Inflammatory macrophage treated with lipopolysaccharide for 1 hour (primary cell): ENCODE measurements at places on chromosomes 12 and 14.
A peak's percentile ranks its signal among the peaks of the same experiment; 100 is the strongest.

- DNase-seq = no peak
Observed at GRCh38 chr12:16636435-16637055, 30.6 kb upstream of the LMO3 start.

DNA sequence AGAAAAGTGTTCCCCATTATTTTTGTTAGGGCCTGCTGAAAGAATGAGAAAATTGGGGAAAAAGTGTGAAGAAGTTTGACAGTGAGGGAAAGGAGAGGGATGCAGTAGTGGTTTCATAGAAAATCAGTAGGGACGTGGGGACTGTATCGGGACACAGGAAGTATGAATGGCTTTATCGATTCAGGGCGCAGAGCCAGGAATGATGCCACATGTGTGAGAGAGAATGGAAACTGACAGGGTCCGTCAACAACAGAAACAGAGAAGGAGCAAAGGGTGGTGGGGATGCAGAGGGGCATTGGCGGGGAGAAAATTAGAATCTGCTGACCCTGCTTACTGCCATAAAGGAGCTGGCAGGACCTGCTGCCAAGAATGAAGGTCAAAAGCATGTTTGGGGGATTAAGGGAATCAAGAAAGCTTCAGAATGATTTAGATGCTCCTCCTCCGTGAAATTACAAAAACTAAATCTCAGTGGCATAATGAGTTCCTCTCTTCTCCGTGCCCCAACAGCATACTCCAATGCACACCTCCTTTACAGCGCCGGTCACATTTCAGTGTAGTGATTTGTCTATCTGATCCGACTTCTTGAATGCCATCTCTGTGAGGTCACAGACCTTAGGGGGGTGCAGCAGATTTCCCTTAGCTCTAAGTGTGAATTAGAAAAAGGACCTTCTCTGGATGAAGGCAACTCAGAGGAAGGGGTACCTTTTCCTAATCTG lies 92.6 kb downstream of the EMP1 start:
- no peak for DNase-seq

DNA sequence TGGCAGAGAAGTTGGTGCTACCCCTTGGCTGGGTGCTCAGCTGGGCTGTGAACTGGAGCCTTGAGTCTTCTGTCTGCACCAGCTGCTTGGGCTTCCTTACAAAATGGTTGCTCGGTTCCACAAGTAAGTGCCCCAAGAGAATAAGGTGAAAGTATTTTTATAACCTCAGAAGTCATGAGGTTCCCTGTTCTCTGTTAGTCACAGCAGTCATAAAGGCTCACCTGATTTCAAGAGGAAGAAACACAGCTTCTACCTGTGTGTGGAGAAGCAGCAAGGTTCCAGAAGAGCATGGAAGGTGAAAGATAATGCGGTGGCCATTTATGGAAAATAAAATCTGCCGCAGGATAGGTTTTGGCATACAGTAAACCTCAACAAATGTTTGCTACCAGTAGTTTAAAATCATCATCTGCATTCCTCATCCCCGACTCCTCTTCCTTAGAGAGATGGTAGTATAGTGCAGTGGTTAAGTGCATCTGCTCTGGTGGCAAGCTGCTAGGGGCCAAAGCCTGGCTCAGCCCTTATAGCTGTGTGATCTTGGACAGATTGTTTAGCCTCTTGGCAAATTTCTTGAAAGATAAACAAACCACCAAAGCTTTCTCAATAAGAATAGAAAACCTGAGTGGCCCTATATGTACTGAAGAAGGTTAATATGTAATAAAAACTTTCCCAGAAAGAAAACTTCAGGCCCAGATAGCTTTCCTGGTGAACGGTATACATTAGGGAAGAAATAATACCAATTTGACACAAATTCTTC lies 32.4 kb downstream of the TPCN1 start:
- DNase-seq = no peak

GRCh38 chr12:44874981-44875416 lies 1.1 kb downstream of the NELL2 start:
- DNase-seq = no peak

GRCh38 chr12:129635021-129635685 lies 268.7 kb downstream of the TMEM132D start:
- no peak for DNase-seq

- DNase-seq = no peak
Observed at GRCh38 chr12:126688556-126688955, 1578.4 kb upstream of the TMEM132C start.

DNA sequence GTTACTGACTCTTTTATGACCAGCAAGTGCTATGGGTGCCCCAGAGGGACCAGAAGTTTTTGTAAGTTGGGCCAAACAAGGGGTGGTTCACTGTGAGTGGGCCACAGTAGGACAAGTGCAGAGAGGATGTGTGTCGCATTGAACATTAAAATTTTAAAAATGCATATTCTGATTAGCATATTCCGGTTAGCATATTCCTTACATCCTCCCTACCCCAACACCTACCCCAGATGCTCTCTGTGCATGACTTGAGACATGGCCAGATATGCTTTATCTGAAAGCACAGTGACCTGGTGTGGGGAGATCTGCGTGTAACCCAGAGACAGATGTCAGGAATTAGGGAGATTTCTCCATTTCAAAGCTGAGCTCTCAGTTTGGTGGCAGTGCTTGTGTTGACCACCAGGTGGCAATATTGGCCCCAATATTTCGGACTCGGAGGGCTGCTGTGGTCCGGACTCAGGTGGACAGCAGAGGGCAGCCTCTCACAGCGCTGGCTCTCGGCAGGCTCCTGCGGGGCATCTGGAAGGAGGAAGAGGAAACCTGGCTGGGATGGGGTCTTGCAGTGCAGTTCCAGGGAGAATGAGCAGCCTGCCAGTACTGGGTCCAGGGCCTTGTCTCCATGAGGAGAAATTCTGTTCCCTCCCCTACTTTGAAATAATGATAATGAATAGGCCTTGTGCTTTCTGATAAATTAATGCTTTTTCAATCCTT lies 1.6 kb upstream of the CEBPE start:
- peak; percentile 96 for DNase-seq

GRCh38 chr12:95202691-95203486 lies 14.4 kb downstream of the FGD6 start:
- peak; percentile 20 for DNase-seq

- DNase-seq = no peak
Observed at GRCh38 chr12:63804746-63805145, 25.0 kb downstream of the RXYLT1 start.

GRCh38 chr14:103142721-103143302 lies 19.6 kb downstream of the TNFAIP2 start:
- no peak for DNase-seq

- no peak for DNase-seq
Observed at GRCh38 chr14:67410313-67410712, 1.7 kb downstream of the PLEK2 start.

GRCh38 chr12:66044731-66045130 lies 85.8 kb downstream of the LLPH start:
- no peak for DNase-seq

DNA sequence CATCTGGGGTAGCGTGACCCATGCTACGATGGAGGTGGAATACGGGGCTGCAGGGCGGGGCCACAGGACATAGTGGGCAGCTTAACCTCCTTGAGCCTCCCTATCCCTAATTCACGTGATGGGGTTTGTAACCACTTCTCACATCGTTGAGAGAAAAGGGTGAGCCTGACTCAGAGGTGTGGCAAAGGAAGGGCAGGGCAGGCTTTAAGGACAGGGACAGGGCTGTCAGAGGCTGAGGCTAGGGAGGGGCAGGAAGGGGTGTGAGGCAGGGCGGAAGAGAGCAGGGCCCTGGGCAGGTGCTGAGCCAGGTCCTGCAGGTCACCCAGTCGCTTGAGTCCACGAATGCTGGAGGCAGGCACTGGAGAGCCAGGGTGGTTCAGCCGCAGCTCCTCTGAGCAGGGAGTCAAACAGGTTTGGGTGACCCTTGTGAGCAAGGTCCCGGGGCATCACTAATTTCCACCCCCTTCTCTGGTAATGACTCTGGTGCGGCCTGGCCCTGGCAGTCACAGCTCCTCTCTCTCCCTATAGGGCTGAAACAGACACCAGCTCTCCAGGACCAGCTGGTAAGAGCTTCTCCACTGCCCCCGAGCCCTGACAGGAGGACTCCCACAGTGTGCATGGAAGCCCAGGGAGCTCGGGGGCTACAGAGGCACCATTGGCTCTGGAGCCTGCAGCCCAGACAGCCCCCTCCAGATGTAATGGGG lies 7.5 kb upstream of the AQP2 start:
- no peak for DNase-seq

GRCh38 chr12:104410326-104410725 lies 46.4 kb upstream of the CHST11 start:
- DNase-seq = no peak

DNA sequence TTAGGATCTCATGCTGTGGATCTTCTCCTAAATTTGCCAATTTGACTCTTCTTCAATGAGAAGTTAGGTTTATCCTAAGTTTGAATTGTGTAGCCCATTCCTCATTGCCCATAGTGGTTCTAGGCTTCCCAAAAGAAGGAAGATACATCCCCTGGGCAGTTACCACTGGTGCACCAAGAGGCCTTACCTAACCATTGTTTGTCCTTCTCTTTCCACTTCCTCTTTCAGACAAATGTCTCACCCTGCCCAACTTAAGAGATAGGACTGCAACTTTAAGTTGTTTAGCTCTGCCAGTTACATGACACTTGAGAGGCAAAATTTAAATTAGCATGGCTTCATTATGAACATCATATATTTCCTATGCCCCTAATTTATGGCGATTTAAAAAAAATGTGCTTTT lies 9.4 kb upstream of the KCNH3 start:
- peak; percentile 41 for DNase-seq

DNA sequence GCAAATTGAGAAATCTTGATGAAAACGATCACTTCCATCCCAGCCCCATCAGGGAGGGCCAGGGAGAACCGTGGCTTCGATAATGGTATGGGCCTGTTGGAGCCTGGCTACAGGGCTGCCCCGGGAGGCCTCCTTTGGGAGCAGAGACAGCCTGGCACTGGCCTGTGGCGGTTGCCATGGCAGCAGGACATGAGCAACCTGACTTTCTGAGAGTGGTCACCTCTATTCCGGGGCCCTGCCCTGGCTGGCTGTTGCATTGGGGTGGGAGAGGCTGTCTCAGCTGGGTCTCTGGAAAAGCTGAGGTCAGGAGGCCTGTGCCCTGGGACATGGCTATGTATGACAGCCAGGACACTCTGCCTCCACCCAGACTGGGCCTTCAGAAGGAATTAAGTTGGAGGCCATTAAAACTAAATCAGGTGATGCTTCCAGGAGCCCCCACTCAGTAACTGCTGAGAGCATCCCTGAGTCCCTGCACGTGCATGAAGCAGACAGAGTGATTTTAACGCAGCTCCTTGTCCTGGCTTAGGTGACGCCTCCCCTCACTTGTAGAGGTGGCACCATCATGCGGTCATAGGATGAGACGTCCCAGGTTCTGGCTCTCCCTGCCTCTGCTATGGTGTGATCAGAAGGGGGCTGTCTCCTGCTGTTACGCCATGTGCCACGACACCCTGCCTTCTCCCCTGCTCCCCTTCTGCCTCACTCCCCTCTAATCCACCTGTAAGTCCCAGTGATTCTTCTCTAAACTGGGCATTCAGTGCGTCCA lies 126.3 kb downstream of the SLC25A47 start:
- DNase-seq = no peak

DNA sequence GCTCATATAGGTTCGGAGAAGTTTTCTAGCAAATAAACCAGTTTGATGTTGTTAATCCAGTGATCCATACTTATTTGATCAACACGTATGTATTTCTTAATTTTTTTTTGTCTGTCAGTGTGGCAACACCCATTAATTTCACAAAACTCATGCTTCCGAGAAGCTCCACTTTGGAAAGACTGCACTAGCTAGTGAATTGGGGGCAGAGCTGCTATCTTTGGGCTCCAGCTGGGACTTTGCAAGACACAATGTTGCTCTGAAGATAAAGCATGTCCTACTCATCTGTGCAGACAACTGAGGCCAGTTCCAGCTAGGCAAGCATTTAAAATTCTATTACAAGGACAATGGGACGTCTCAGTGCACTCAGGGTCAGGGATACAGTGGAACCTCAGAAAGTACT lies 298.4 kb downstream of the NUAK1 start:
- no peak for DNase-seq

DNA sequence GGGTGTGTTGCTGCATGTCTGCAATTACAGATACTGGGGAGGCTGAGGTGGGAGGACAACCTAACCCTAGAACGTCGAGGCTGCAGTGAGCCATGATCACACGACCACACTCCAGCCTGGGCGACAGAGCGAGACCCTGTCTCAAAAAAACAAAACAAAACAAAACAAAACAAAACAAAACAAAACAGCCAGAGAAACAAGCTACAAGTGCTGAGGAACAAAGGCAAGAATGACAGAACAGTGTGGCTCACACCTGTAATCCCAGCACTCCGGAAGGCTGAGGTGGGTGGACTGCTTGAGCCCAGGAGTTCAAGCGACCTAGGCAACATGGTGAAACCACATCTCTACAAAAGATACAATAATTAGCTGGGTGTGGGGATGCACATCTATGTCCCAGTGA lies 38.0 kb upstream of the SRP54 start:
- DNase-seq = no peak

GRCh38 chr14:30332374-30332773 lies 226.6 kb upstream of the G2E3 start:
- DNase-seq = no peak

GRCh38 chr12:64780531-64781279 lies 21.5 kb upstream of the GNS start:
- peak; percentile 44 for DNase-seq

DNA sequence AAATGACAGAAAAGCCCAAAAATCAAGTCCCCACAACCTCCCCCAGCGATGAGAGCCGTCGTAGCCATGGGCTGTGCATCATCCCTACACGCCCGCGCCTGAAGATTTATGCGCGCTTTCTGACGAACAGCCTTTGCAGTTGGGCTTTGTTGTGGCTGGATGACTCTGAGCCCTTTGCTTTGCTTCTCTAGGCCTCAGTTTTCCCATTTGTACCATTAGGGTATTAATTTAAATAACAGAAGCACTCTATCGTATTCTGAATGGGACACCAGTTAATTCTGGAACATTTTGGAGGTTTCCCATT lies 24.2 kb downstream of the SFSWAP start:
- no peak for DNase-seq

GRCh38 chr14:100104006-100104352 lies 38.8 kb downstream of the EVL start:
- no peak for DNase-seq

- DNase-seq = no peak
Observed at GRCh38 chr14:88188745-88189416, 134.2 kb downstream of the KCNK10 start.

DNA sequence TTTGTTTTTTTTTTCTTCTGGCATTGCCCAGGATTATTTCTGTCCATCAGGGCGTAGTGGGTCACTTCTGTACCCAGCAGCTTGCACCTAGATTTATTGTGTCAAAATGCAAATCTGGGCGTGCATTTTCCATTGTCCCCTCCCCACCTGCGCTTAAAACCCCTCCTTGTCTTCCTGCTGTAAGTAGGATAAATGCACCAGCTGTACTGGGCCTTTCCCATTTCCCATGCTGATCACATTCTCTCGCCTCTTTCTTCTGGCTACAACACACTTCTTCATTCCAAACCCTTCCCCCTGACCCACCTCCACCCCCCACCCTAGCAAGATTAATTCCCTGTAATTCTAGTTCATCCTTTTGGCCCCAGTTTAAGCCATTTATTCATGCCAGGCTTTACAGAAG lies 128.0 kb downstream of the ETV6 start:
- DNase-seq = no peak
